ENCODE measurements at places on chromosomes 1 and 21.
A peak's percentile ranks its signal among the peaks of the same experiment; 100 is the strongest.

DNA sequence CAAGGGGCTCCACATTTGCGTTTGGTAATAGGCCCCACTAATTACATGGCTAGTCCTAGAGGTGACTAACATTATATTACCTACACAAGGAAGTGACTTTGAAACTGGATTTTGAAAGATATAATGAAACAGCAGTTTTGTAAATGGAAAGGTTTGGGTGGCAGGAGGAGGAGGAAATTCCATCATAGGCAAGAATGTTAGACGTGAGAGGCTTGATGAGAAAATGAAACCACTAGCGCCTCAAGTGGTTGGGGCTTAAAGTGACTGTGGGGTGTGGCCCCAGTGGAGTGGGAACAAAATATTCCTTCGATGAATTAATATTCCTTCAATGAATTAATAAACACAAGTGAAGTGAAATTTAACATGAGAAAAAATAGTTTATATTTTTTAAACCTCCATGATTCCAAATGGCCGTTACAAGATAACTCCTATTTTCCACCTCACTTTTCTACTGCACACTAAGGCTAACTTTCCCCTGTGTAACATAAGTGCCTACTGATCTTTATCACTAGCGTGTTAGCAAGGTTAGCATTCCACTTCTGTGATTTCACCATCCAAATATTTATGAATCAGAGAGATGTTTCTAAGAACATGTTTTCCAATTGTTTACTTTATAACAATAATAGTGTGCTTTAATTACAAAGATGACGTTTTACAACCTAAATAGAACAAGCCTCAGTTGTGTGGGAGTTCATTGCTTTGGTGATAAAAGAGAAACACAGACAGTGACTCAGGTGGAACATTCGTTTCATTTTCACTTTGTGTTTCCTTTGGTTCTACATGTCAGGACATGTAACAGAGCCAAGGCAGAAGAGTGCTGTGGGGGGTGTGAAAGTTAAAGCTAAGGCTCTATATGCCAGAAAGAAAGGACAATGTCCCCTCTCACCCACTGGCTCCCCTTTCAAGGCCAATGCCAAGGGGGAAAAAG lies 12.5 kb upstream of the ATF3 start:
- DNase-seq = peak; percentile 81

GRCh38 chr1:9115351-9116205 lies 13.3 kb downstream of the GPR157 start:
- no peak for DNase-seq

DNA sequence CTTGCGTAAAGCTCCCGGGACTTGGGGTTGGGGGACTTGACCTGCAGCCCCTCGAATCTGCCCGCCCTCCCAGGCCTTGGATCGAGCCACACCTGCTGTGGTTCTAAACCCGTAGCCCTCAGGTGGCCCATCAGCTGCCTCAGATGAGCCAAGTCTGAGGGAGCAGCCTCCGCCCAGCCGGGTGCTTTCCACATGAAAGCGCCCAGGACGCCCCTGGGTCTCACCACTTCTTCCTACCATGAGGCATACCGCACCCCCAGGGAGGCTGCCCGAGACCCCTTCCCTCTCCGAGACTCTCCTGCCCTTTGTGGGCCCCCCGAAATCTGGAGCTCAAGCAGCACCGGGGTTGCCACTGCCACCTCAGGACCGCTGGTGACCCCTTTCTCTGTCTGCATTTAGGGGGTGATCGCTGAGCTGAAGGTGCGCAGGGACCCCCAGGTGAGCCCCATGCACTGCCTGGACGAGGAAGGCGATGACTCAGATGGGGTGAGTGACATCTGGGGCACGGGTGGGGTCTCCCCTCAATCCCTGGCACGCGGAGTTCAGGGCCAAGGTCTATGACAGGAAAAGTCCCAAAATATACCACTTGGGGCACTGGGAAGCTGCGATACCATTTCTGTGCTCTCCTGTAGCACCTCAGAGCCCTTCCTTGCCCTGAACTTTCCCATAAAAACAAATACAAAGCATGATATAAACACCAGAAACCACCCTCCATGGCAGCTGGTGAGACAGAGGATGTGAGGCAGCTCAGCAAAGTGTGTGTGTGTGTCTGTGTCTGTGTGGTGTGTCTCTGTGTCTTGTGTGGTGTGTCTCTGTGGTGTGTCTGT lies 68.5 kb downstream of the SLC19A1 start:
- no peak for DNase-seq

DNA sequence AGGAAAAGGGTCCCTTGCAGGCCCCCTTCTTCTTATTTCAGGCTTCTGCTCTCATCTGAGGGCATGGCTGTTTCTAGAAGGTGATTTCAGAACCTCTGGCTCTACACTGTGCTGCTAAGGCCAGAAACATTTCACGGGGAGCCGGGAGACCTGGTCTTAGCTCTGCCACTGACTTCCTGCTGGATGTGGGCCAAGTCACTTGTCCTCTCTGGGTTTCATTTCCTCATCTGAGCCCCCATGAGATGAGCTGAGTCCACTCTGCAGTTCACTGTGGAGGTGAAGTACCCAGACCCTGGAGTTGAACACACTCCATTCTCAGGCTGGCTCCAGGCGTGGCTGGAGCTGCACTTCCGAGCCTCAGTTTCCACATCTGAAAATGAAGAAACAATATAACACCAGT lies 2.1 kb downstream of the PADI1 start:
- DNase-seq = peak; percentile 59

DNA sequence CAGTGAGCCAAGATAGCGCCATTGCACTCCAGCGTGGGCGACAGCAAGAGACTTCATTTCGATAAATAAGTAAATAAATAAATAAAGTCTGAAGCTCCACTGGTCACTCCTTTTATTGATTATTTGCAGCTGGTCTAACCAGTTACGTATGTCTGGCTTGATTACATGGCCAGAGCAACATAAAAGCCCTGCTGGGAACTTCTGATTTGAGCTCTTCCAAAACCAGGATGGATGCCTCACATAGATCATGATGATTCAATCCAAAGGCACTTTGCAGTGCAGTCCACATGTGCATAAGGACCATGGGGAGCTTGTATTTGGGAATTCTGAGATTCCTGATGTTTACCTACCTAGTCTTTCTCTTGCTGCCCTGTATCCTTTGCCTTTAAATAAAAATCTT lies 24.0 kb downstream of the NSUN4 start:
- no peak for DNase-seq

- DNase-seq = peak; percentile 73
Observed at GRCh38 chr1:178093951-178094738, at the start of gene RASAL2. Gene RASAL2, plus strand, starts transcription at chr1:178094104. Its CDS starts 389 bp downstream, at chr1:178094493.

- no peak for DNase-seq
Observed at GRCh38 chr1:201310986-201311355, 27.7 kb downstream of the PKP1 start.

- no peak for DNase-seq
Observed at GRCh38 chr21:30256100-30256499, 26.6 kb downstream of the KRTAP24-1 start.

DNA sequence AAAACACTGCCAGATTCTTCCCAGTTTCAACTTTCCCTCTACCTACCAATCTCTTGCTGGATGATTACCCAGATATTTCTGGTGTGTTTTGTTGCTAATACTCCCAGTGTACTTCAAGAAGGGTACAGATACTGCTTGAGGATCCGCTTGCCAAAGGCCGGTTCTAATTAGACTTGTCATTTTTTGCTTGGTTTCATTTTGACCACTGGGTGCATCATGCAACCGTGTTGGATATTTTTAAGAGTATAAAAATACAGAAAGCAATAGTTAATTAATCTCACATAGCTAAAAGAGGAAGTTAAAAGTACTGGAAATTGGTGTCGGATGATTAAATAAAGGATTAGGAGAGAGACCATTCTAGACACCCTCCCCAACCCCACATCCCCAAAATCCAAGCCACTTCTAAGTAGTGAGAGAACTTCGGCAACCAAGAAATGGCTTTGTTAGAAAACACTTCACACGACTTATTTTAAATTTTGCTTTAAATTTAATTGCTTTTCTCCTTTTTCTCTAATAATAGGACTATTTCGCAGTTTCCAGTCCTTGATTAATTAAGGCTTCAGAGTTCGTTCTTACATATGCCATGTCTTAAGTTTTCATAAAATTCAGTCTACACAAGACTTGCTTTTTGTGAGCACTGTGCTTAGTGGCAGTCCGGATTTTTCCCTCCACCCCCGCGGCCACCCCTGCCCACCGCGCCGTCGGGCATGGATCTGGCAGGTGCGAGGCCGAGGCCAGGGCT lies 2.5 kb upstream of the CDKN2C start:
- peak; percentile 33 for DNase-seq

GRCh38 chr21:42233067-42233961 lies 14.4 kb downstream of the ABCG1 start:
- DNase-seq = peak; percentile 73

- DNase-seq = no peak
Observed at GRCh38 chr1:79323239-79324025, 316.9 kb upstream of the ADGRL4 start.

DNA sequence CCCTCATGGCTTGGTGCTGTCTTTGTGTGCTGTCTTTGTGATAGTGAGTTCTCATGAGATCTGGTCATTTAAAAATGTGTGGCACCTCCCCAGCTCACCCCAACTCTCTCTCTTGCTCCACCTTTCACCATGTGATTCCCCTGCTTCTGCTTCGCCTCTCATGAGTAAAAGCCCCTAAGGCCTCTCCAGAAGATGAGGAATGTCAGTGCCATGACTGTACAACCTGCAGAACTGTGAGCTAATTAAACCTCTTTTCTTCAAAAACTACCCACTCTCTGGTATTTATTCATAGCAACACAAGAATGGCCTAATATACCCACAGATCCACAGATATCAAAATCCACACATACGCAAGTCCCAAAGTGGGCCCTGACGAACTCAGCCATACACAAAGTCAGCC lies 88.9 kb upstream of the PPP2R5A start:
- no peak for DNase-seq

GRCh38 chr1:52574594-52574993 lies 21.7 kb upstream of the TUT4 start:
- no peak for DNase-seq

GRCh38 chr1:113818578-113818977 lies 6.3 kb upstream of the RSBN1 start:
- no peak for DNase-seq

DNA sequence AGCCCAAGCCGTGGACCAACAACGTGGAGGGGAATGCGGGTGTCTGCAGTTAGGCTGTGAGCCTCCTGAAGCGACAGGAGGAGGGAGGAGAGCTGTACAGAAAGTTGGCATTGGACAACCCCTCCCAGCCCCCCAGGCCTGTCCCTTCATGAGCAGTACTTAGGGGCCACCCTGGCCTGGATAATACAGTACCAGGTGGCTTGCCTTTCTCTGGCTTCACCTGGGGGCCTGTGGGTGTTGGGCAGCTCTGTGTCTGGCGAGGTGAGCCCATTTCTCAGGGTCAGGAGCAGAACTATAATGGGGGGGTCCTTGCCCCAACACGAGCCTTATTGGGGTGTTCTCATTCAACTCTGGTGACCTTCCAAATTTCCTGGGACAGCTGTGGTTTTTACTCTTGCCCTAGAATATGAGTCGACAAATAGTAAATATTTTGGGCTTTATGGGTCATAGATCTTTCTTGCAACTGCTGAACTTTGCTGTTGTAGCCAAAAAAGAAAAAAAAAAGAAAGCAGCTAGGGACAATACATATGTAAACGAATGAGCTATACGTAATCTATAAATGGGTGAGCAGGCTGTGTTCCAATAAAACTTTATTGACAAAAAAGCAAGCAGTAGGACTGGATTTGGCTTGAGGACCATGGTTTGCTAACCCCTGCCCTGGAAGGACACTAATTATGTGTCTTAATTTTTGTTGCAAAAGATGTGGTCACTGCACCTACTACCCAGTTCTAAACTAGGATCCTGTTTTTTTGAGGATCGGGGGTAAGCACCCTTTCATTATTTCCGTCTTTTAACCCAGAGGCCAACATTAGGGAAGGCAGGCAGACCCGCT lies 11.4 kb downstream of the COQ8A start:
- DNase-seq = no peak

- DNase-seq = no peak
Observed at GRCh38 chr1:182520736-182521135, 68.3 kb downstream of the RNASEL start.

- DNase-seq = no peak
Observed at GRCh38 chr1:108154314-108154713, 45.8 kb downstream of the SLC25A24 start.

GRCh38 chr1:202688401-202688800 lies 21.9 kb downstream of the SYT2 start:
- no peak for DNase-seq

- DNase-seq = peak; percentile 65
Observed at GRCh38 chr1:87202922-87203655, 125.6 kb upstream of the LMO4 start.
